Glomerular endothelial cell (primary cell): ENCODE measurements at places on chromosomes 2 and 18. TPM values are rescaled to one million over a fixed set of nuclear protein-coding genes. Genes with fewer than 3 reads are reported as not detected.
A peak's percentile ranks its signal among the peaks of the same experiment; 100 is the strongest.

ME2 gene
- 41.8 and 51.6 TPM in 2 replicates for total RNA-seq

GREB1 gene
- total RNA-seq: 0.29 and 0.64 TPM in 2 replicates

GDF7 gene
- total RNA-seq: 0.73 and 9.5 TPM in 2 replicates

SPP2 gene
- total RNA-seq: not detected in 2 replicates

PCARE gene
- total RNA-seq: not detected in 2 replicates

CIDEA gene
- 1.4 and 3.5 TPM in 2 replicates for total RNA-seq

PAIP2B gene
- total RNA-seq: 0.47 and 0.87 TPM in 2 replicates

ALPP gene
- total RNA-seq: not detected in 2 replicates

PKDCC gene
- total RNA-seq: 4.0 and 8.5 TPM in 2 replicates

MYL12A gene
- total RNA-seq: 1,167 and 1,388 TPM in 2 replicates

MOB4 gene
- total RNA-seq: 28.2 and 32.3 TPM in 2 replicates

DNA sequence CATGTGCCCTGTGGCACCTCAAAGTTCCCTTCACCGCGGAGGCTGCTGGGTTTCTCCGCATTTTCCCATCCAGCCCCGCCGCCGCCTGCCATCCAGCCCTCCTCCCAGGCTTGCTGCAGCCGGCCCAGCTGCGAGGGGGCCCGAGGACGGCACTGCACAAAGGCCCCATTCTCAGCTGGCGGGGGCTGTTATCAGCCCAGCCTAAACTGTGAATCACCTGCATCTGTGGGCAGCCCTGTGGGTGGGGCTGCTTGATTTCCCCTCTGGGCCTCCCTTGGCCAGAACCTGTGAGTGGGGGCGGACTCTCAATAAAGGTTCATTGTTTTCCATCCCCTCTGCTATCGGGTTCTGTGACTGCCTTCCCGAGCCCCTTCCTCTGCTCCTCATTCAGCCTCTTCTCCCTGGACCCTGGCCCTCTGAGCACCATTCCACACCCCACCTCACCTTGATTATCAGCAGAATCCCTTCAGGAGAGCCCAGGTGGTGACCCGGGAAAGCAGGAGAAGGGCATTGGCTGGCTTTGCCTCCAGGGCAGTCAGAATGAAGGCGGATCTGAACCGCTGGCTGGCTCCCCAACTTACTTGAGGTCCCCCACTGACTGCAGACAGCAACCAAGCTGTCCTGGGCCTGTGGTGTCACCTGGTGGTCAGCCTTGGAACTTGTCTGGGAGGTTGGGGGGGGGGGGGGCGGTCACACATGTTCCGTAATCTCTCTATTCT is 204.5 kb downstream of the ZFP36L2 start:
- DNase-seq: no peak

DNA sequence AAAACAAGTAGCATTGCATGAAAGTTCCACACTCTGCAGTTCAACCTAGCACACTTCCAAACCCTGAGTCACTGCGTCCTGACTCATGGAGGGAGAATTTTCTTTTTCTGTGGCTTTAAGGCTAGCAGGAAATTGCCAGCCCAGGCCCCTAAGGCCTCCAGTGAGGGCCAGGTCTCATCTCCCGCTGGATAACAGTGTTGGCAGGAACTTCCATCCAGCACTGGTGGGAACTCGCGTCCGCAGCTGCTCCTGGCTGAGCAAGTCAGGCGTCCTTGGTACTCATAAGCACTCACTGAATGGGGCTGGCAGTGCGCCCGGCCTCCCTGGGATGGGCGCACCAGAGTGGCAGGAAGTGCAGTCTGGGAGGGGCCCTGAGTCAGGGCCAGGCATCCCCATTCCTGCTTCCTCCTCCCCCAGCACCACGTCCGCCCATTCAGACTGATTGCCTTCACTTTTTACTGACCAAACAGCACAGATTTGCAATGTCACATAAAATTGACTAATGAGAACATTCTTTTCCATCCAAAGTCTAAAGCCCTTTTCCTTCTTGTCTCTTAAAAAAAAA is 14.3 kb downstream of the MALL start:
- DNase-seq: peak; percentile 96

GRCh38 chr2:12717191-12718014 is 667 bp downstream of the TRIB2 start:
- no peak for DNase-seq

- no peak for DNase-seq
Observed at GRCh38 chr2:199851883-199852282, 891 bp upstream of the FTCDNL1 start.

DNA sequence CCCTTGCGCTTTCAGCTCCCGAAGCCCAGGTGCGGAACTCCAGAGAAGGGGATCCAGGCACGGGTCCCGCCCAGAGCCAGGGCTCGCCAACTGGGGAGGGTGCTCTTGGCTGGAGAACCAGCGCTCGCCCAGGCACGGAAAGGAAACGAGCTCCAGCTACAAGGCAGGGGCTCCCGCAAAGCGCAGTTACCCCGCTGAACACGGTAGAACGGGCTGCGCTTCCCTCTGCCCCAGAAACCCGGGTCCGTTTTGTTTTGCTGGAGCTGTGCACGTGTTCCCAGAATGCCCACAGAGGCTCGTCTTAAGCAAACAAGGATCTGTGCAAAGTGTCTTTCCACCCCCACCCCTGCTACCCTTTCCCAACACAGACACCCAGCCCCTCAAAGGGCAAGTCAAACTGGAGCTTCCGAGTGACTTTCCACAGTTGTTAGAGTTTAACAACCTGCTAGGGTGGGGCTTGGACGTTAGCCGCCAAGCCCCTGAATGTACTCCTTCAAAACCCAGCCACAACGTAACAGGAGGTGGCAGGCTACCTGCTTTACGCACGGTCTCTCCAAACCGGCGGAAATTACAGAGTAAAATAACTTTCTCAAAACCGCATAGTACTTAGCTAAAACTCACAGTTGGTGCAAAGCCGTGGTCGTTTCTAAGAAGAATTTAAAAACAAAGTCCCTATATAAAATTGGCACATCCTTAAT is 775 bp downstream of the RNF125 start:
- DNase-seq: no peak

- DNase-seq: no peak
Observed at GRCh38 chr2:156626931-156627330, 190.8 kb downstream of the GPD2 start.

DNA sequence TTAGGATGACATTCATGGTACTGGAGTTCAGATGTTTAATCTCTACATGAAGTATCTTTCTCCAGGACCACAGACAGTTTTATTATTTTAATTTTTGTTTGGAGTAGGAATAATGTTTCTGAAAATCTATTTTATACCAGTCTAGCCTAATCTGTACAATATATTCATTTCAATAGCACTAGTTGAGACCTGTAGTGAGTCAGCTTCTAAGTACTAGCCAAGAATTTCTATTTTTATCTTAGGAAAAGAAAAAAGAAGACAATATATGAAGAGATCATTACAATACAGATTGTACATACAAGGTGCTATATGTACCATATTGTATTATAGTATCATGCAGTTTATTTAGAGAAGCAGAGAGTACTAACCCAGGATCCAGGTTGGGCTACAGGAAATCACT is 826.9 kb upstream of the PIK3C3 start:
- no peak for DNase-seq

GRCh38 chr2:89831641-89832498 is 1140.4 kb downstream of the RPIA start:
- no peak for DNase-seq

GRCh38 chr2:37300146-37300545 is 24.5 kb downstream of the PRKD3 start:
- no peak for DNase-seq

- no peak for DNase-seq
Observed at GRCh38 chr2:190270298-190270697, 49.3 kb downstream of the HIBCH start.

- DNase-seq: no peak
Observed at GRCh38 chr2:224958873-224959272, 83.4 kb downstream of the DOCK10 start.

GRCh38 chr2:169704160-169704708 is 10.0 kb downstream of the PHOSPHO2 start:
- DNase-seq: no peak

DNA sequence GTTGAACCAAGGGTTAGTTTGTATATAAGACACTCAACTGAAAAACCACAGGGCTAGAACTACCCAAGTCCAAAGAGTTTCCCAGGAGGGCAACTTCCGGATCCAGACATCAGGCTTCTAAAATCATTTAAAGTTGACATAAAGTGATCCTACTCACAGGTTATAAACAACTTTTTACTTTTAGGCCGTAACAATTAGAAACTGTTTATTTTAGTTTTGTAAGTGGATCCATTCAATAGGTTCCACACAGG is 454.6 kb downstream of the MEIS1 start:
- DNase-seq: no peak

- DNase-seq: no peak
Observed at GRCh38 chr18:51234117-51235008, 36.9 kb upstream of the MEX3C start.

DNA sequence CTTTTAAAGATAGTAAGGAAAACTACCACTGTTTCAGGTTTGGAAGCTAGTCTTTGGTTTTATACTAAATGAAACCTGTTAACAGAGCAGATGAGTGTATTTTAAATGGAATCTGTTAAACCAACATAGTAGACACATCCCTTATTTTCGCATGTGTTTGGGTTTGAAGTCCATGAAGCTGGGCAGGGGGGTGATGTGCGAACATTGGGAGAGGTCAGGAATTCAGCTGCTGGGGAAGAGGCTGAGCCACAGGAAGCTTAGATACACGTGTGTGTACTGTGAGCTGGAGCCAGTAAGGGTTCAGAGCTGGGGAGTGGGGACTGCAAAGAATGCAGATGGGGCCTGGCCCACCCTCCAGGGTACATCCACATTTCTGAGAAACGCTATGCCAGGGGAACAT is 176.9 kb downstream of the VAPA start:
- DNase-seq: no peak

GRCh38 chr2:43163584-43164270 is 62.7 kb downstream of the ZFP36L2 start:
- DNase-seq: no peak

GRCh38 chr2:36357847-36358659 is 2.5 kb downstream of the CRIM1 start:
- no peak for DNase-seq

- no peak for DNase-seq
Observed at GRCh38 chr2:20524412-20525040, 77.7 kb downstream of the RHOB start.

- DNase-seq: no peak
Observed at GRCh38 chr2:66700677-66701066, 265.7 kb downstream of the MEIS1 start.

DNA sequence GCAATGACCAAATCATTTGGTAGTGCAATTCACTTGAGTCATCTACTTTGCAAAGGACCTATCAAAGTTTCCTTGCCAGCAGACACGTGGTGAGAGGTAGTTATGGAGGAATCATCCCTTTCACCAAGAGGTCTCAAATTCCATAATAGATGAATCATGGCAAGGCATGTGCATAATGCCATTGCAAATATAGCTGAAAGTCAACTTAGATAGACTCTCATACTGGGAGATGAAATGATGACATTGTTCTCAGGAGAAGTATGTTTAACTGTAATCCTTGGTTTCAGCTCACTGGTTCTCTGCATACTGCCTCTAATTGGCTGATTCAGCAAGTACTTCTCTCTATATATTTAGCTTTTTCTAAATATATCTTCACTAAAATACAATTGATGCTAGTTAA is 57.2 kb downstream of the CALCRL start:
- DNase-seq: peak; percentile 33

GRCh38 chr18:55069497-55069896 is 110.2 kb upstream of the CCDC68 start:
- no peak for DNase-seq

- no peak for DNase-seq
Observed at GRCh38 chr2:238730001-238730669, 117.8 kb upstream of the TWIST2 start.

GRCh38 chr2:239506961-239507360 is 106.1 kb upstream of the HDAC4 start:
- no peak for DNase-seq

GRCh38 chr18:35728676-35729075 is 147.1 kb downstream of the GALNT1 start:
- no peak for DNase-seq

- DNase-seq: no peak
Observed at GRCh38 chr2:107338571-107338970, 452.6 kb upstream of the ST6GAL2 start.

DNA sequence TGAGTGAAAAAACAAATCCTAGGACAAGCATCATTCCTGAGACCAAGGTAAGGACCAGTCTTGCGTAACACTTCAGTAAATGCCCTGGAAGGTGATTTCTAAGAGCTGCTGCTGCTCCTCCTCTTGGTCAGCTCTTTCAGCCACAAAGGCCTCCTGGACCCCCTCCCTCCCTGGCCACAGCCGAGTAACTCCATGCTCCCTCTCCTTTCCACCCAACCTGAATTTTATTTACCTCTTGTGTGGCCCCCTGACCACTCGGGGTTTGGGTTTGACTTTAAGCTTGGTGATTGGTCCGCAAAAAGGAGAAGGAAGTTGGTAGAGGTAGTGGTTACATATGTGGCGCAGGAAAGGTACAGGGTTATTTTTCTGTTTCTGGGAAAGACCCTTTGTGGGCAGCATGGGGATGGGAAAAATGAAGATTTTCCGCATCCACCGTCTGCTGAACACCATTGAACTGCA is 9.2 kb downstream of the HTRA2 start:
- no peak for DNase-seq

- no peak for DNase-seq
Observed at GRCh38 chr2:238131761-238132462, 6.6 kb upstream of the KLHL30 start.

- DNase-seq: no peak
Observed at GRCh38 chr2:99833586-99834201, 308.7 kb downstream of the AFF3 start.

- no peak for DNase-seq
Observed at GRCh38 chr2:115161081-115161770, 718.8 kb downstream of the DPP10 start.

- DNase-seq: no peak
Observed at GRCh38 chr18:3669376-3669775, 219.4 kb downstream of the TGIF1 start.

DNA sequence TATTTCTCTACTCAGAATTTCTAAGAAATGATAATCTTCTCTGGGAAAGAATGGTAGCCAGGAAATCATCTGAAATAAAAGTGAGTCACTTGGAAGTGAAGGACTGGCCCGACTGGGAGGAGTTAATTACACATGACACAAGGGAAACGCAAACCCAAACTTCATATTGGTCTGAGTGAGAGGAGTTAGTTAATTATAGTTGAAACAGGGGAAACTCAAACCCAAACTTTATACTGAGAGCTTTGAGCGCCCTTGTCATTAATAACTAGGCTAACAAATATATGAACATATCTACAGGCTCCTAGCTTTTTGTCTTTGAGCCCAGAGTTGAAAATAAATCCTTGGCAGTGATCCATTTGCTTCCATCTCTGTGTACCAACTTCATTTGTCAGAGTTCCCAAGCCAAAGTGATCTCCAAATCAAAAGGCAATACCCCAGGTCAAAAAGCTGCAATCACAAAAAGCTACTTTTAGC is 187.8 kb upstream of the COL3A1 start:
- no peak for DNase-seq
